NCI-H1048 (cell line): ENCODE measurements at places on chromosomes 6 and 20.

DNA sequence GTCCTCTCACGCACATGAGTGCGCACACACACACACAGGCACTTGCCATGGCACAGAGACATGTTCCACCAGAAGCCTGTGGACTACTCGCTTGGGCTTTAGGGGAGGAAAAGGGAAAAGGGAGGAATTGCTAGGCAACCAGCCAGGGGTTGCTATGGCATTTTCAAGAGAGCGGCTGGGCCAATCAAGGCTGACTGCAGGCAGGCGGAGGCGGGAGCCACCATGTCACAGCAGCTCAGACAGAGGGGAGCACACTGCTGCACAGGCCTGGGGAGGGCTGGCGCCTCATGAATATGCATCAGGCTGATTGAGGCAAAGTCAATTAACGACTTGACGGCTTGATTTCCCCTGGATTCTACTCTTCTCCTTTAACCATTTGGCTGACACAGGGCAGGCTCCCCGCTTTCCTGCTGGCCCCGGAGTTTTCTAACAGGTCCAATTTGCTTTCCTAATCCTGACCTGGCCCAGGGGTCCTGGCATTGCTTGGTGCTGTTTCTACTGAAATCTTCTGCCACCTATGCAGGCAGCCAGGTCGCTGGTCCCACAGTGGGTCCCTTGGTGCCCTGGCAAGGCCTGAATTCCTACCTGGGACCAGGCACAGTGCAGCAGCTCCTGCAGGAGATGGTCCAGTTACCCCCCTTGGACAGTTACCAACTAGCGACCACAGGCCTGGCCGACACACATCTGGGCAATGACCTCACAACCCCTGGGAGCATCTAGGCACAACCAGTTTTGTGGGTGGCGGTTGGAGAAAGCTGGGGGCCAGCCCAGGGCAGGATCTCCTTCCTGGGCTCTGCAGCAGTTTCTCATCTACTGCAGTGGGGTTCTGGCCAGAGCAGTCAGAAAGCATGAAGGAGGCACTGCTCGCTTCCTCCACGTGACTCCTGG is 52.1 kb downstream of the YTHDF1 start:
- no peak for DNase-seq

- no peak for DNase-seq
These were observed 629.1 kb upstream of the IMPG1 start for GRCh38 chr6:76701610-76702009.

- no peak for DNase-seq
These were observed 125.9 kb downstream of the EPHA7 start for GRCh38 chr6:93293460-93293859.

- no peak for DNase-seq
These were observed 122.2 kb downstream of the AFG1L start for GRCh38 chr6:108417027-108417426.

DNA sequence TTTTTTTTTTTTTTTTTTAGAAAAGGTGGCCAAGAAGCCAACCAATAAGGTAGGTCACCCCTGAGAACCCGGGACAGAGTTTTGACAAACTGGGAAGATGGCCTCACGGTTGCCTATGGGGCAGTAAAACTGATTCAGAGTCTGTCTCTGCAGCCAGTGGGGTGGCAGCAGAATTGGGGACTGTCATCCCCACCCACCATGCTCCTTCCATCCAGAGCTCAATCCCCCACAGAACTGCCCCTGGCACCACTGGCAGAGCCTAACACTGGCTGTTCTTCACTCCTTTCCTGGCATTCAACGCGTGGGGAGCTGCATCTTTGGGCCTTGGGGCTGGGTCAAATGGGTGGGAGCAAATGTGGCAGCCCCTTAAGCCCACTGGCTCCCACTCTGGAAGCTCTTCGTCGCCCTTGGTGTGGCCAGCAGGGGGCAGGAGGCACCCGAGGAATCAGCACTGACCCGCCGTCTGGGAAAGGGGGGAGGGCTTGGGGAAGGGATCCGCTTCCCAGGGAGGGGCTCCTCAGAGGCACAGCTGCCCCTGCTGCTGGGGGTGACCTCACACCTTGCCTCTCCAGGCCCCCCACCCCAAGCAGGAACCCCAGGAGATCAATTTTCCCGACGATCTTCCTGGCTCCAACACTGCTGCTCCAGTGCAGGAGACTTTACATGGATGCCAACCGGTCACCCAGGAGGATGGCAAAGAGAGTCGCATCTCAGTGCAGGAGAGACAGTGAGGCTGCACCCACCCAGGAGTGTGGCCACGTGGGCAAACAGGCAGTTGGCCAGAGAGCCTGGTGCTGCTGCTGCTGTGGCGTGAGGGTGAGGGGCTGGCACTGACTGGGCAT is 10.4 kb downstream of the CD40 start:
- DNase-seq, result no peak

DNA sequence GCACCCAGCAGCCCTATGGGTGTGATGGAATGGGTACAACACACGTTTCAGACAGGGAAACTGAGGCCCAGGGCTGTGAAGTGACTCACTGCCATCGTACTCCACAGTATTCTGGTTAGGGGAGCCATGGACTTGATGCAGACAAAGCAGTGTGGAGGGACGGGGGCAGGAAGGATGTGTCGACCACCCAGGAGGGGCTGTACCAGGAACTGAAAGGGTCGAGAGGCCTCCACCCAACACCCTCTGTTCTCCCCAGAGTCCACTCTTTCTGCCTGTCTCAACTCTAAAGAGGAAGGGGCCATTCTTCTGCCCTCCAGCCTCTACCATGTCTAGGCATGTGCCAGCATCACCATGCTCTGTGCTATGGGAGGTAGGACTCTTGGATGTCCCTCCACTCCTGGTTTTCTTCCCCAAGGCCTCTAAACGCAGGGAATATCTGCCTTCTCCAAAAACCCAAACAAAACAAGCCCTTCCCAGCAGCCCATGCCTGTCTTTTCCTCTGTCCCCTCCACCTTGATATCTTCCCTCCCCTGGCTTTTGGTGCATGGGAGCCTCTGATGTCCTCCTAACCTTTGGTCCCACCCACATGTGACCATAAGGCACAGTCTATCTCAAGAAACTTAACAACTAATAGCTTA is 7.4 kb downstream of the SLC22A1 start:
- DNase-seq, result no peak

DNA sequence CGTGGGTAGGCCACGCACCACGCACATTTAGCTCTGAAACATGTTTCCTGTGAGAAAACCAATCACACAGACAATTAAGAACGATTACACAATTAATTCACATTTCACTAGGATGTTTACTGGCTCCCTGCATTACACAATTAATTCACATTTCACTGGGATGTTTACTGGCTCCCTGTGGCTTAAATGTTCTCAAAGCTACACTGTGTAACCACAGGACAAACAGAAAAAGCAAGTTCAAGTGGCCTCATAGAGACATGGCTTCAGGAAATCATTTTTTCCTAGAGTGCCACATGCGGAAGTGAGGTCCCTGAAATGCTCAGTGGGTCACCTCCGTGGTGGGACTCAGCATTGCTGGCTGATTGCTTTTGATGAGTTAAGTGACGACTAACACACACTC is 61.7 kb upstream of the XRN2 start:
- no peak for DNase-seq

GRCh38 chr6:108921547-108922361 is 73.5 kb downstream of the ARMC2 start:
- no peak for DNase-seq

- no peak for DNase-seq
These were observed 21.0 kb downstream of the CST7 start for GRCh38 chr20:24970030-24970553.

DNA sequence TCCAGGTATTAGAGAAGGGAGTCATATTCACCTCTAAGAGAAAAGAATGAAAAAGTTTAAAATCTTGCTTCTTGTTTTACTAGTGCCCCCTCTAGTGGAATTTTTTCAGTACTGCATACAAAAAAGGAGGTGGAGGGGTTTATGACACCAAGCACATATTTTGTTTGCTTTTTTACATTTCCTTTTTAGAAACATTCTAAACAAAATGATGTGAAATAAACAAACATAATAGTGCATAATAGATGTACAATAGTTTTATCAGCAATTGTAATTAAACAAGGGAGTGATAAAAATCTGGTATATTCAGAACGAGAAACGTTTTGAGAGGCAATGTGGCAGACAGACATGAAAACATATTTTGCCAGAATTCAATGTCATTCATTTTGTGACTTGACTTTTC is 111.0 kb upstream of the TFAP2D start:
- no peak for DNase-seq

GRCh38 chr20:58568483-58569240 is 53.5 kb upstream of the APCDD1L start:
- no peak for DNase-seq

GRCh38 chr6:62217866-62218265 is 68.2 kb downstream of the KHDRBS2 start:
- no peak for DNase-seq

- DNase-seq, result no peak
These were observed 48.5 kb upstream of the EDN1 start for GRCh38 chr6:12241493-12242175.

DNA sequence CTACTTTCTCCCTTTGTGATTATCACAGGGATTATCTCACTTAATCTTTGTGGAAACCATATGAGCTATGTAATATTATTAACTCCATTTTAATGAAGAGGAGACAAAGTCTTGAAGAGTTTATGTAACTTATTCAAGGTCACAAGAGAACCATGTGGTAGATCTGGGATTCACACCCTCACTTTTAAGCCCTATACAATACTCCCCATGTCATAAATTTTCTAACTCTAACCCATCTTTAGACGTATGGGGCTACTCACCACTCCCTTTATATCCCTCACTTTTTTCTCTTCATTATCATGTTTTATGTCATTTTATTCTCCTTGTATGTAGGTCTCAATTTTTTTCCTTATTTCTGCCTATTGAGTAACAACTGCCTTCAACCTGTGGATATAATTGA is 126.4 kb upstream of the AHI1 start:
- DNase-seq, result no peak

DNA sequence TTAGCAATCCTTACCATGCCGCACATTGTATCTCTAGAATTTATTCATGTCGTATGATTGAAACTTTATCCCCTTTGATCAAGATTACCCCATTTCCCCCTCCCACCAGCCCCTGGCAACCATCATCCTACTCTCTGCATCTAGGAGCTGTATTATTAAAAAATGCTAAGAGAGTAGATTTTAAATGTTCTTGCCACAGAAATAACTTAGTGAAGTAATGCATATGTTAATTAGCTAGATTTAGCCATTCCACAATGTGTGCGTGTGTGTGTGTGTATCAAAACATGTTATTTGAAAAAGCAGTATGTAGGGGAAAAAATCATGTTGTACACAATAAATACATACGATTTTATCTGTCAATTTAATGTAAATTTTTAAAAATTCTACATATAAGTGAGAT is 11.9 kb upstream of the SPINT3 start:
- no peak for DNase-seq

DNA sequence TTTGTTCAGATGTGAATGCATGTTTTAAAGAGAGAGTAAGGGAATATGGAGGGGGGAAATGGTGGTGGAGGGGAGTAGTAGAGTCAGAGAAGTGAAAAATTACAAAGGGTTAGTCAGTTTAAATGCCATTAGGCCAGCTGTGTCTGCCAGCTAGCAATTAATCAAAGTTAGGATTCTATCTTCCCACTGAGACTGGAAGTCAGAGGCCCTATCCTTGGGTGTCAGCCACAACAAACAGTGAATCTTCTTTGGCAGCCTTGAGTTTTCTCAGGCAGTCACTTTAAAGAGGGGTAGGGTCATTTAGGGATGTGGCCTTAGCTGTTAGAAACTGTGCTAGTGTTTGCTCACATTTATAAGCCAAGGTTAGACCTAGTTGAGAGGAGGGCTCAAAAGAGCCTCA is 120.5 kb upstream of the BTBD3 start:
- DNase-seq, result no peak

DNA sequence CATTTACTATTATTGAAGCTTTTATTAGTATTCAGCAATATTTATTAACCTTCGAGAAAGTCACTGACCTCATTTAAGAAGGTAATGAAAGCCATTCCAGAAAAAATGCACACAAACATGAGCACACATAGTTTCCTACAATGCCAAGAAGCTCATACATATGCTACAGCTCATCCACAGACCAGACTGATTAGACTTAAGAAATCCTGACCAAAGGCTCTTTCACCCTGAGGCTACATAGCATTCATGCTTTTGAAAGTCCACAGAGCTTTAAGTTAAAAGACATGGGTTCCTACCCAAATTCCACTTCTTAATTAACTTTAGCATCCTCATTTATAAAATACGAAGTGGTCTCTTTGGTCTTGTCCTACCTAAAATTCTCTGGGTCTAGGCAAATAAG is 430.4 kb downstream of the TBC1D32 start:
- DNase-seq, result no peak

DNA sequence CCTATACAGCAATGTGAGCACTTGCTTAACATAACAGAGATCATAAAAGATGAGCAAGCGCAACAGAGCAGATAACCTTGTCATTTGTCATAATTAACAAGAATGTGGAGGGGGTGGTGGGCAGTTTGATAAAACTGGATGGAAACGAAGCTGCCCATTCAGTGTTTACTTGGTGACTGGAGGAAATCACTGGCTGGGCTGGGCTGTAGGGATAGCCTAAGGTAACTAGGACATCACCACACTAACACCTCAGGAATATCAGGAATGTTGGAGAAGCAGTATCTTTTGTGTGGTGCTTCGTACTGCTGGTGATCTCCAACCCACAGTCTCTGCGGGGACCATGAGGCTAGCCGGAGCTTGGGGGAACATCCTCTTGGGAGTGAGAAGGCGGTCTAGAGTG is 218.4 kb downstream of the HIVEP2 start:
- no peak for DNase-seq

GRCh38 chr6:3011592-3011991 is 11.9 kb downstream of the NQO2 start:
- DNase-seq, result no peak

DNA sequence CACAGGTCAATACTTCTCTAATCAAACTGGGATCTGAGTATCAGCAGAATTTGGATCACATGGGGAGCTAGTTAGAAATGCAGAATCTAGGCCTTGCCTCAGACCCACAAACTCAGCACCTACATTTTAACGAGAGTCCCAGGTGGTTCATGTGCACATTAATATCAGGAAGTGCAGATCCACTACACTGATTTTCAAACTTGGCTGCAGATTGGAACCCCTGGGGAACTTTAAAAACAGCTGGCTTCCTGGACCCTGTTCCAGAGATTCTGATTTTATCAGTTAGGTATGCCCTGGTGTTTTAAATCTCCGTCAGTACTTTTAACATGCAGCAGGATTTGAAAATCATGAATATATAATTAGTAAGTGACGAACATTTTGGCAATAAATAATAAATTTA is 1.9 kb upstream of the CST8 start:
- no peak for DNase-seq

- DNase-seq, result no peak
These were observed 36.3 kb downstream of the MARCKS start for GRCh38 chr6:113893451-113893850.

DNA sequence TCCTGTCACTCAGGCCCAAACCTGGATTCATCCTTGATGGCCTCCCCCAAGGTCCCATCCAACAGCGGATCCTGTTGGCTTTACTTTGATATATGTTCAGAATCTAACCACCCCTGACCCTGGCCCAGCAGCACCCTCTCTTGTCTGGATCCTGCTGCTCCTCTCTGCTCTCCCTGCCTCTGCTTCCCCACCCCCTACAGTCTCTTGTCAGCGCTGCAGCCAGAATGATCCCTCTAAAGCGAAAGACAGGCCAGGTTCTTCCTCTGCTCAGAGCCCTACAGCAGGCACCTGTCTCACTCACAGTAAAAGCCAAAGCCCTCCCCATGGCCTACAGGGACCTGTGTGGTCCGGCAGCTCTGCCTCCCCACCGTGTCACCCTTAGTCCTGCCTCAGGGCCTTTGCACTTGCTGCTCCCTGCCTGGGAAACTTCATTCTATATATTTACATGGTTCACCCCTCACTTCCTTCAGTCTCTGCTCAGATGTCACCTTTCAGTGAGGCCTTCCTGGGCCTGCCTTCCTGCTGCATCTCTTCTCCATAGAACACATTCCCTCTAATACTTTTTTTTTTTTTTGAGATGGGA is 37.4 kb upstream of the KCNB1 start:
- no peak for DNase-seq
